ENCODE measurements at places on chromosomes 5 and 9.

- DNase-seq: no peak
Observed at GRCh38 chr9:125931211-125931610, 184.0 kb downstream of the PBX3 start.

DNA sequence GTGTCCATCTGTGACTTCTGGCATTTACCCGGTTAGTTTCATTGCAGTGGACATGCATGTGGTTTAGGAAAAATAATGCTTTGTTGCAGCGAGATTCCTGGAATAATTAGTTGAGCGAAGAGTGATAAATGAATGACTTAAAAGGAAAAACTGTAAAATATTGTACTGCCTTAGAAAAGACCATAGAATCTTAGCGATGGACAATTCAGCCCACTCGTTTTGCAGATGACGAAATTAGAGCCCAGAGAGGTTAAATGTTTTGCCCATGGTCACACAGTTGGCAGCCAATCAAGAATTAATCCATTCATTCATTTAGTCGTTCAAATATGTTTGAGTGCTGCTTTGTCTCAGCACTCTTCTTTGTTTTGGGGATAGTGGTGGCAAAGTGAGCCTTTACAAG, 107.9 kb downstream of the ARHGAP26 start:
- no peak for DNase-seq

GRCh38 chr5:116532762-116533525, 41.7 kb downstream of the SEMA6A start:
- DNase-seq: no peak

DNA sequence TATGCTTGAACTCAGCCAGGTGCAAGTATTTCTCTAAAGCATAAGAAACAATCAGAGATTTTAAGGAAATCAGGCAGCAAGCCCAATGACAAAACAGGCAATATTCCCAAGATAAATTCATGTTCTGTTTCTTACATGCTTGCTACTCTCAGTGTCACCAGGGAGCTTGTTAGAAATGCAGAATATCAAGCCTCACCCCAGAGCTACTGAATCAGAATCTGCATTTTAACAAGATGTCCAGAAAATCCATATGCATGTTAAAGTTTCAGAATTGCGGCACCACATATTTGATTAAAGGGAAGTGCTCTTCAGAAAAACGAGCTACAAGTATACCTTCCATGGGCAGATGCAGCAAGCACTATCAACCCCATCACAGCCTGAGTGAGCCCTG, 54.4 kb downstream of the MFAP3 start:
- DNase-seq: no peak

DNA sequence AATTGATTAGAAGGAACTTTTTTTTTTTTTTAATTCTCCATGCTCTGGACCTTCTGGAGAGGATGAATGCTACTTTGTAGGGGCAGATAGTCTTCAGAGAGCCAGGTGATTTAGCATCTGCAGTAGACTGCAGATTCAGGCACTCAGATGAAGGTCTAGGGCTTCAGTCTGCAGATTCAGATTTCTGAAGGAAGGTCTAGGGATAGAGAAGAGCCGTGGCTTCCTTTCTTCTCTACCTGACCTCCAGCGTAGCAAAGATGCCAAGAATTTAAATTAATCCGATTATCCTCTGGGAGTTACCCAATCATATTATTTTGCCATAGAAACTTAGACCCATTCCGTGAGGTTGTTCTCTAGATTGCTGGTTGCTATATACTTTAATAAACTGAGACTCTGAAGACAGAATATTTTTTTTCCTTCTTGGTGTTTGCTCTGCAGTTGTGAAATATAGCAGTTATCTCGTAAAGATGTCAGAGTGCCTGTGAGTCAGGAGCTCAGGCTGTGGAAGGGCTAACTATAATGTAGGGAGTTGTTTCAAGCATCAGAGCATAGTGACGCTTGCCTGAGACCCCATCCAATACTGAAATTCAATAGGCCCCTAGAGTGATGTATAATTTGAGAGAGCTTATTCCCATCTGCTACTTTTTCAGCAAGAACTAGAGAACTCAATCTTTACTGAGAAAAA, 132.7 kb upstream of the SLC12A2 start:
- DNase-seq: no peak

DNA sequence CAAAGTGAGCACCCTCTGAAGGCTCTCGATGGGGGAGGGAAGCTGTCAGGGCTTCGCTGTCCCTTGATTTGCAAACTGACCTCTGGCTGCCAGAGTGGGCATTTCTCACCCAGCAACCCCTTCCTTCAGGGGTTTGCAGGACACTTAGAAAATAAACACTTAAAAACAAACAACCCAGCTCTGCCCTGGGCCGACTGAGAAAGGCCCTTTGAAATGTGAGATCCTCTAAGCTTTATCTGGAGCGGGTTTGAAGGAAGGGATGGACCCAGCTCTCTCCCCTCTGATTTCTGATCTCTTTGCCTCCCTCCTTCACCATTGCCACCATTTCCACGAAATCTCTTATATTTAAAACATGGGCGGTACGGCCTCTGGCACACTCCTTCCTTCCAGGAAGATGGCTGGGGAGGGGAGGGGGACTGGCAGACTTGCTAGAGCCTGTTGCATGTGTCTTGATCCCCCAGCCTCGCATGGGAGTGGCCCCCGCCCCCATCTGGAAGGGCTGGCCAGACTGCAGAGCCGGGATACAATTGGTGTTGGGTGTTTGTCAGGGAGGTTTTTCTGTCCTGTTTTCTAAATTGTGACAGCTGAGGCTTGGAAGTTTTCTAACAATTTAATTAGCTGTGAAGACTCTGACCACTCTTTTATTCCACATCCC, 20.2 kb downstream of the OLFM1 start:
- no peak for DNase-seq

GRCh38 chr5:167895899-167896659, 395.4 kb upstream of the WWC1 start:
- DNase-seq: no peak

DNA sequence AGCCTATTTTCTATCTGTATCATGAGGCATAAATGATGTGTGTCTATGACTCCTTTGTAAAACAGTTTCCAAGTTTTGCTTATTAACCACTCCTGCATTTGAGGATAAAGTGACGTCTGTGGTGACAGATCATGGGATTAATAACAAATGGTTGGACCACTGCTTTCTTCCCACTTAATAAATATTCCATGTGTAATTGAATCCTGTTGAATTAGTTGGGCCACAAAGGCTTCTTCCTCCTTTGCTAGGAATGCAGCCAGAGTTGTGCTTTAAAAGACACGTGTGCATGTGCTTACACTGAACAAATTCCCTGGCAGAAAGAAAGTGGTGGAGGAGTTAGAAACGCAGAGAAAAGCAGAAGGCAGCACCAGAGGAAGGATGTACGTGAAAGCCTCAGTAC, 150.2 kb downstream of the ACTBL2 start:
- DNase-seq: no peak

DNA sequence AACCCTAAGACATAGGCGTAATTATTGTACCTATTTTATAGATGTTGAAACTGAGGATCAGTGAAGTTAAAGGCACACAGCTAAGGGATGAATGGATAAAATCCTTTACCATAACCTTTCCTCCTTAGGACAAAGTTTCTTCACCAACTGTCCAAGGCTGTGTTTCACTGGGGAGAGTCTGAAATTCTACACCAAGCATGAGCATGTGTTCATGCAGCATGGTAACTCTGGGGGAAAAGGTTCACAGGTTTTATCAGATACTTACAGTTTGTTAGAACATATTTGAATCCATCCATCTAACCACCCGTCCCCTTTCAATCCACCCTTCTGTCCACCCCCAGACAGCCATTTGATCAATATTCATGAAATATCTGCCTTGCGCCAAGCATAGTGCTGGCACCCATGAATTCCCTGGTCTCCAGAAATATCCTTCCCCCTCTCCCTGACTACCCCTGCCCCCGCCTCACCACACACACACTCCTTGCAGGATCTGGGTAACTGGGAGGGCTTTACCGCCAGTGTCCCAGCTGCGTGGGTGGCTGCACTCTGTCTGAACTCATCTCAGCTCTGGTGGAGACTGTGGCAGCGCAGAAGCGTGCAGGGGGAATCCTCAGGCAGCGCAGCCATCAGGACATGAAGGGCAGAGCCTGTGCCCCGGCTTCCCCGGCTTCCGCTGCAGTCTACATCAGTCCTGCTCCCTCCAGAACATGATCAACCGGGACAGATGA, 6.3 kb upstream of the KCNIP1 start:
- DNase-seq: no peak

DNA sequence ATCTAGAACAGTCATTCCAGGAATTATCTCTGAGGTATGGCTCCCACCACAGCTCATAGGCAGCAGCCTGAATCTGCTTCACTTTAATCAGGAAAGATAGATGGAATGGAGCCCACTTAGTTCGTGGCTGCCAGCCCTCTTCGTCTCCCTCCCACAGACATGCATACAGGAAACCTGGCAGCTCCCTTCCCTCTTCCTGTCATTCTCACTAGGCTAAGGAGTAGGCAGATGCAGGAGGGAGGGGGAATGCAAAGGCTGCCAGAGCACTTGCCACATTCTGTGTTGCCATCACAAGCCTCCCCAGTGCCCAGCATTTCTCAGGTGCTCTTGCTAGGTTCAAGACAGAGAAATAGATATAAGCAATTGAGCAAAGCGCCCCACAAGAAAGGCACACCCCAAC, 378.9 kb downstream of the ELAVL2 start:
- no peak for DNase-seq

DNA sequence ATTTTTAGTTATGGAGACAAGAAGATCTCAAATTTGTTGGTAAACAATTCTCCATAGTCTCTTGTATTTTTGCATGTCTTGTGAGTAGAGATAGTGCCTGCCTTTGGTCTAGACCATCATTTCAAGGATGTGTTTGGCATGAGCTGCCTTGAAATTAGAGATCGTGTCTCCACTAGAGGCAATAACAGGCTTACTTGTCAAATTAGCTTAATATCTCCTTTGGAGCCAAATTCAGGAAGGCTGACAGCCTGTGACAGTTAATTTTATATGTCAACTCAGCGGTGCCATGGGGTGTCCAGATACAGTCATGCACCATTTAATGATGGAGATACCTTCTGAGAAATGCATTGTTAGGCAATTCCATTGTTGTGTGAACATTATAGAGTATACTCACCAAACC, 24.8 kb upstream of the PRDM9 start:
- no peak for DNase-seq

GRCh38 chr9:88092797-88093331, 45.4 kb downstream of the SPATA31C2 start:
- DNase-seq: no peak

- no peak for DNase-seq
Observed at GRCh38 chr9:123326662-123327093, 29.3 kb upstream of the CRB2 start.

GRCh38 chr5:93039888-93040287, 541.1 kb downstream of the NR2F1-AS1 start:
- no peak for DNase-seq

DNA sequence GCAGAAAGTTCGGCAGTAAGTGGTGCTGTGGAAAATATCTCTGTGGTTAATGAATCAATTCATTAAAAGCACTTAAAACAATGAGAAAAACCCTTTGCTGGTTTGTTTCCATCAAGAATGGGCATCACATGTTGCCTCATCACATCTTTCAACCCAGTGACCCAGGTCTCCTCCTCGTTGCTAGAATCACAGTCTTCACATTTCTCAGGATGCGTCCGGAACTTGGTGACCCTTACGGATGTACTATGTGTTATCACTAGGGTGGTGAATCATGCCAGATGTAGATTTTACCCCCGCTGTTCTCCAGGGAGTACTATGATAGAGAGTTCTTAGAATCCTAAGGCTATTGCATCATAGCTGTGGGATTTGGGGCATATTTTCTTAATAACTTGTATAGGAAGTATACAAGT, 217.9 kb upstream of the KLF4 start:
- peak; percentile 75 for DNase-seq

DNA sequence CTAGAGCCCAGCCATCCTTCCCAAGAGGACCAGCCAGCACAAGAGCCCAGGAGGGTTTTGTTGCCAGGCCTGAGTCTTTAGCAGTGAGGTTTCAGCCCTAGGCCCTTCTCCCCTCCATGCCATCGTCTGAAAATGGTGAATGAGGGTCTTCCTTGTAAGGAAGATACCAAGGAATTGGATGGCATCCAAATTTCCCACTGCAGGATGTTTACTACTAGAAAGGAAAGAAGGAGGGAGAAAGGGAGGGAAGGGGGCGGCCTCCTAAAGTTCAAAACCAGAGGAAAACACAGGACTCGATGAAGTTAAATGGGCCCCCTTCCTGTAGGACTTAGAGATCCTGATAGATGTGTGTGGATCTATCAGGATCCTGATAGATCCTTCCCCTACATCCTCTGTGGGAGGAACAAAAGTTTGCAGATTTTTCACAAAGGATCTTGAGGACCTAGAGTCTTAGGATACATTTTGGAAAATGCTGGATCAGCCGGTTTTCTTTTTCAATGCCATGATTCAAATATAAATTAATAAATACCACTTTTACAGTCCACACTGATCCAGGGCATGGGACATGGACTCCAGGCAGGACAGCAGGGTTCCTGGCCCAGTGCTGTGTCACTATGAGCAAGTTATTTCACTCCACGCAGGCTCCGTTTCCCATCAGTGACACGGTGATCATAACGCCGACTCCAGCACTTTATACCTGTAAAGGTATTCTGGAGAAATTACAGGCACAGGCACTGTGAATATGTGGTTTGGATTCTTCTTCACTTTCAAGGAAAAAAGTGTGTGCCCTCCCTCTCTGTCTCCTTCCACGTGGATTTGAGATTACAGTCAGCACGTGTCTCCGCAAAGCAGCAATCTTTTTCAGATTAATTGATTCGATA, 40.9 kb downstream of the C5orf15 start:
- DNase-seq: no peak

GRCh38 chr5:34913072-34913471, 2.2 kb downstream of the RAD1 start:
- DNase-seq: no peak

GRCh38 chr5:116600876-116601275, 26.3 kb upstream of the SEMA6A start:
- DNase-seq: no peak

- no peak for DNase-seq
Observed at GRCh38 chr5:52743970-52744369, 43.7 kb upstream of the ITGA1 start.

DNA sequence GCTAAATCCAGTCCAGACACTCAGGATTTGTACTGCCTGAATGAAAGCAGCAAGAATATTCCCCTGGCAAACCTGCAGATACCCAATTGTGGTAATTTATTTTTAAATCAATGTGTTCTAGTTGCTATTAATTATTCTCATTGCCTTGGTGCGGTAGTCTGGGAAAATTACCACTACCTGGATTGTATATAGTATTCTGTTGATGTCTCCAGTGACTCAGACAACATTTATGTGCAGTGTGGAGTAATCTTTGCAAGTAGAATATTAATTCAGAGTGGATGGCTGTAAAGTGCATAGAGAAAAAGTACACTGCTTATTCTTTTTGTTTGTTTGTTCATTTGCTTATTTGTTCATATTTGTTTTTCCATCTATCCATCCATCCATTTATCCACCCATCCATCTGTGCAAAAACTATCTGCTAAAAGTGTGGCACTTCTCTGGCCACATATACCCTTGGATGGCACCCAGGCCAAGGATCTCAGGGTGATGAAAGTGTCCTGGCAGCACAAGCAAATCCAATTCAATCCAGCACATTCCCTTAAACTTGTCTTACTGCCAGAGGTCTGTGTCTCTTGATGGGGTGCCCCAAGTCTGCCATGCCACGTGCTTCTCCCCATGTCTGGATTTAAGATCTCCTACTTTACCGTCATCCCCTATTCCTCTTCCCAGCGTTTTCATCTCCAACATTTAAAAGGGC, 41.3 kb downstream of the NTRK2 start:
- no peak for DNase-seq

- no peak for DNase-seq
Observed at GRCh38 chr9:106075960-106076327, 381.6 kb downstream of the TMEM38B start.

Measured in brain pericyte (primary cell).